Skin of body (tissue), 3 donors: ENCODE measurements at places on chromosomes 16 and 17.

- DNase-seq, result no peak
Observed at GRCh38 chr16:69328854-69329316, 1.5 kb downstream of the PDF start.

- DNase-seq, result no peak
Observed at GRCh38 chr17:19461116-19461515, 50.1 kb downstream of the RNF112 start.

DNA sequence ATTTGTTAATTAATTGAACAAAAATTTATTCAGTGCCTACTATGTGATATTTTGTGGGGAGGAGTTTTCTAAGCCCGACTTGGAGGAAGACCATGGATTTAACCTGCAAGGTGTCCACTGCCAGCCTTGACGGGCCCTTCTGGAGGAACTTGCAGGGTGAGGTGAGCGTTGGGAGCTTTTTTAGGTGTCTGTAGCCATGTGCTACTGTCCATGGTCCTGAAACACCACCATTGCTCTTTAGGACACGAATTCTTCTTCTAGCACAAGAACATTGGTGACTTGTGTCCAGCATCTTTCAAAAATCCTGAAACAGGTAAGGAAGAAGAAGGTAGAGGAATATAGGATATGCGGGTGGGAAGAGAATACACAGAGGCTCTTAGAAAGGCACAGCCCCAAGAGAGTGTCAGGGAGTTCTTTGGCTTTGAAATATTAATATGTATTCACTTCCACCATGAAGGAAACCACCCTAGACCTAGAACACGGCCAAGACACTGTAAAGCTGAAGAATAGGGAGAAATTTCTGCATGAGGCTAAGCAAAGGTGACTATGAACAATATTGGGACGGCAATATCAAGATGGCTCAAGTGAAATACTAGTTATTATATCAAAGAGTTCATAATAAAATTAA is 27.9 kb upstream of the OR4D1 start:
- no peak for DNase-seq

DNA sequence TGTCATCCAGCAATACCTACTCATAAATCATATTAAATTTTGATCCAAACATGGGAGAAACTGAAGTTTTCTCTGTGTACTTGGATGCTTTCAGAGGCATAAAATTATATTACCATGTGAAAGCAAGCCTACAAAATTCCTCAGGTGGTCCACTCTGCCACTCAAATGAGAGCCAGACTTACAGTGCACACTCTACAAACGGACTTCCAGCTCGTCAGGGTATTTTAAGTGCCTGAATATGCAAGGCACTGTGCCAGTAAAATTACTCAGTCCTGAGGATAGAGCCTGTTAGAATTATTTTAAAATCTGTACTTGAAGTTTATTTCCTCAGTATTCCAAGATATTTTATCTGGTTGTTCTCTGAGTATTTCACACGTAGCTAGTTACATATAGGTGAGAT is 54.5 kb downstream of the TENT4B start:
- no peak for DNase-seq

DNA sequence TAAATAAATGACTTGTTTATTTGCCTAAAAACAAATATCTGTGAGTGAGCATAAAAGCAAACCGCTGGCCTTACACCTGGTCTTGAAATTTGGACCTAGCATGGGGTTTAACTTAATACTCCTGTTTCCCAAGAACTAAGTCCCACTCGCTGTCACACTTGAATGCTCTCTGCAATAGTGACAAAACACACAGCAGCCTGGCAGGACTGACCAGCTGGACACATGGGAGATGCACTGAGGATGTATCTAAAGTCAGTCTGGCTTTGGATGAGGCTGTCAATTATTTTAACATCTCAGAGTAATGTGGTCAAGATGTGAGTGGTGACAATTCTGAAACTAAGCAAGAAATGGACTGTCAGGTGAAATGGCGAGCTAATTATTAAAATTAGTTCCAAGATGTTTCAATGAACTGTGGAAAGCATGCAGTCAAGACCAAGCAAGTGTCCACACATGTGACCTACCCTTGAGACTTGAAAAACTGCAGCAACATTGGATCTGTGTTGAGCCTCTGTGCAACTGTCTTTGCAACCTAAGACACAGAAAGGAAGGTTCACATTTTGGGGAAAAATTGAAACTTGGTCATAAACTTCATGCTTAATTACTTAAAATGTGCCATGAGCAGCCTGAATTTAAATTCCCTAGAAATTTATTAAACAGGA is 16.6 kb downstream of the LITAFD start:
- no peak for DNase-seq

- no peak for DNase-seq
Observed at GRCh38 chr17:78159575-78160158, 8.7 kb upstream of the SYNGR2 start.

DNA sequence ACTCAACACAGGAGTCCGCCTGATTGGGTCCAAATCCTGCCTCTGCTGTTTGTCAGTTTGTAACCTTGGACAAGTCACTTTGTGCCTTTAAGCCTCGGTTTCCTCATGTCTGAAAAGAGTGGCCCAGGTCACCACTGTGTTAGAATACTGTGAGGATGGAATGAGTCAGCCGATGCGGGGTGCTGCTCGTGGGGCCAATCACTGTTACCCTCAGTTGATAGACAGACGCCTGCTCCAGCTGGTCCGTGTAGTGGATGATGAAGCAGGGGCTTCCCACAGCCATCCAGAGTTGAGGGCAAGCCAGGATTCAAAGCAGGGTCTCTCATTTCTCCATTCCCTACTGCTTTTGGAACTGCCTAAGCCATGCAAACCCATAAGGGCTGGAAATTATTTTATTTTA is 5.8 kb downstream of the FBXL19 start:
- DNase-seq, result no peak

GRCh38 chr17:46057366-46057765 is 58.3 kb downstream of the STH start:
- DNase-seq, result no peak

DNA sequence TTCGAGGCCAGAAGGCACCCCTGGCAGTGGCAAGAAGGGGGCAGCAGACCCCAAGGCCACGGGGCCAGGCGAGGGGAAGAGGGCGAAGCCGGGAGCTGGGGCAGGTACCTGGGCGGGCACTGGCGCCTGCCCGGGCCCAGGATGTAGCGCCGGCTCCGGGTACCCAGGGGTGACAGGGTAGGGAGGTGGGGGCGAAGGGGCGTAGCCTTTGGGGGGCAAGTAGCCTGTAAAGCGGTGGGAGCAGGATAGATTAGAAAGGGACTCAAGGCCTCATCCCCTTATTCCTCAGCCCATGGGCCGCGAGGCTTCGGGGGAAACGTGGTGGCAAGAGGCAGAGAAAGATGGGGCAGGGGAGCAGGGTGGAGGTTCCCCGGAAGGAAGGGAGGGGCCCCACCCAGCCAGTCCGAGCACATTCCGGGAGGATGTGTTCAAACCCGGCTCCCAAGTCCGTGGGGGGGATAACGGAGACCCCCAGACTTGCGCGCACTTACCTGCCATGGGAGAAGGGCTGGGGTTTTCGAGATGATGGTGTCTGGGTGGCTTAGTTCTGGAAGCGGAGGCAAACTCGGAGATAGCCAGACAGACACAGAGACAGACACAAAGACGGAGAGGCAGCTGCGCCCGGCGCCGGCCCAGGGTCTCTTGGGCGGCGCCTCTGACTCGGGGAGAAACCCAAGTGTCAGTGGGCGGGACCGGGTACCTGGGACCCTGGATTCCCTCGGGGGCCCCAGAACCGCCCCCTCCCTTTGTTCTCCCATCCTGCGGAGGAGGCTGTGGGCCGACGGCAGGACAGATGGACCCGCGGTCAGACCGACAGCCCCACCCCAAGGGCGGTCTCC is 493 bp downstream of the PLSCR3 start:
- DNase-seq, result no peak

DNA sequence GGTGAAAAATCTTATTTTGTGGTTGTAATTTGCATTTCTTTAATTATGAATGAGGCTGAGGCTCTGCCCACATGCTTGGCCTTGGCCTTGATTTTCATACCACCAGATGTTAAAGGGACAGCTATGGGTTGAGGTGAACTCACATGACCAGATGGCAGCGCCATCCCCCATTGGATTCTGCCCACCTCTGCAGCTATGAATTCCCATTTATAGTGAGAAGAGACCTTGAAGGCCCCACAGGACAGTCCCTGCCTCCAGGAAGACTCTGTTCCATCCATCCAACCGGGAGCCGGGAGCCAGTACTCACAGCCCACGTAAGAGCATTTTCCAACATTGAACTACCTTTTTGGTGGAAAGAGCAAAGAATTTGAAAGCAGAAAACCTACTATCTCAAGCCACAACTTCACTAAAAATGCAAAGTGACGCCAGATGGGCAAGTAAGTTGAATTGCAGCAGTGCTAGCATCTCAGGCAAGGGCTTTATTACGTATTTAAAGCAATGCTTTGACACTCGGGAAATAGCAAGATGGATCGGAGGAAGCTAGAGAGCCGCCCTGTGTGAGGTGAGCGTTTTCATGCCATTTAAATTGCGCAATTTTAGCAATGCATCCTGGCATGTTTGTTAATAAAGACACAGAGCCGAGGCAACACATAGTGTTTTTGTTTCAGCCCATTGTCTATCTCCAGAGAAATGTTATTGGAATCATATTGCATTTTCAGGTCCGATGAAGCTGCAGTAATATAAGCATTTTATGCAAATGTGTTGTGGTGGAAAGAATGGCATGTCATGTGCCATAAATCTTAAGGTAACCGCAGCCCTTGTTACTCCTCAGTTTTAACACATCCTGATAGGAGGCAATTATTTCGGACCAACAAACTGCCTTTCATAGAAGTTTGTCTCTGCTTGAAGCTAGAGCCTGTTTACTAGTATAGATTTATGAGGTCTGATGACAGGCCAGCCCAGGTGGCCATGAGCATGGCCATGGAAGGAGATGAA is 273.4 kb upstream of the TNRC6C start:
- DNase-seq, result no peak

- DNase-seq, result no peak
Observed at GRCh38 chr17:64778240-64779097, 116.4 kb upstream of the SMURF2 start.

DNA sequence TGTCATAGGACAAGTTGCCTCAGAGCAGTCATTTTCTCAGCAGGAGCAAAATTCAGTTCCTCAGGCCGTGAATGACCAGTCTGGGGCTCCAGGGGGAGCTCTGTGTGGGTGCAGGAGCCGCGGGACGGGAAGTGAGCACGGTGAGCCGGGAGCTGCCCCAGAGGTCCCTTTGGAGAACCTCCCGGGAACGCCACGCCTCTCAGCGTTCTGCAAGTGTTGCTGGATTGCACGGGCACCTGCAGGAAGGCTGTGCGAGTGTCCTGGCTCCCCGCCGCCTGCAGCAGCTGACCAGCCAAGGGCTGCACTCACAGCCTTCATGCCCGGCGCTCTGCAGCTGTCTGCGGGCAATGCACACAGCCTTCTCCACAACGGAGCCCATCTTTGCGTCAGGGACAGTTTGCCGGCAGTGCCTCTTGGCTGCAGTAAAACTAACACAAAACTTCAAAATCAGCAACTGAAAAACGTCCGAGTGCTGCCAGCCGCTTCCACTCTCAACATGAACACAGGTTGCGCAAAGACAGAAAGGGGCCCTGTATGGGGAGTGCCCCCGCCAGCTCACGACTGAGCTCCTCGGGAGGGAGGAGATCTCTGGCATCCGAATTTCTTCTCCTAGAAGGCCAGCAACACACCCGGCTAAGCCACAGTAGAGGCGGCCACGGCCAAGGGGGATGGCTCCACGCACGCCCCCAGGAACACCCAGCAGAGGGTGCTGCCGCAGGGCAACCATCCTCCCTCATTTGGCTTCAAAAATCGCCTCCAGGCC is 16.0 kb downstream of the NDUFAF8 start:
- DNase-seq, result peak; percentile 44

- DNase-seq, result no peak
Observed at GRCh38 chr17:74274060-74274708, at the start of gene DNAI2. TSS of gene DNAI2 (plus strand) at chr17:74274234. CDS start at chr17:74281818, 7,584 bp downstream.

DNA sequence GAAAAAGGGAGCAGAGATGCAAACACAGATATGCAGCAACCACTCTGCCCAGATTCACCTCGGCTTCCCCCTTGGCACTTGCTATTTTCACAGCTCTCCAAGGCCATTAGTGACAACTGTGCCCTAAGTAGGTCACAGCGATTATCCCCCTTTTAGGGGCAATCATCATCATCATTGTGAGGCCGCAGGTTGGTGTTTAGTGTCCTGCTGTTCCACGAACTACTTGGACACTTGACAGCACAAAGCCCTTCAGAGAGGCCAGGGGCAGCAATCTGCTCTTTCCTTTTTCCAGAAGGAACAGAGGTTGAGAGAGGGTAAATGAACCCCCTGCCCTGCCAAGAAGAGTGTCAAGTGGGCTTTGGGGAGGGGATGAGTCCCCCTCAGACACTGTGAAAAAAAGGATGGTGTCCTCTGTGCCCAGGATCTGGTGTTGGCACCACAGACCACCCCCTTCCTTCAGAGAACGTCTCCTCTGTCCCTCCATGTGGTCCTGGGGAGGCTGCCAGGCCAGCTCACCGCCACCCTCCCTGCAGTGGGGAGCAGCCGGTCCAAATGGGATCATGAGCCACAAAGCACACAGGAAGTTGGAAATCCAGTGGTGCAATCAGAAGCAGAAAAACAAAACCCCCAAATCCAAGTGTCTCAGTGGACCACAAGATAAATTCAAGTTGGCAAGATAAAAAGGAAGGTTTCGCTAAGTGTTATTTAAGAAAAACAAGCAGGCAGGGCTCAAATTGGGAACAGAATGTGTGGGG is 78.4 kb upstream of the MED9 start:
- DNase-seq, result no peak

DNA sequence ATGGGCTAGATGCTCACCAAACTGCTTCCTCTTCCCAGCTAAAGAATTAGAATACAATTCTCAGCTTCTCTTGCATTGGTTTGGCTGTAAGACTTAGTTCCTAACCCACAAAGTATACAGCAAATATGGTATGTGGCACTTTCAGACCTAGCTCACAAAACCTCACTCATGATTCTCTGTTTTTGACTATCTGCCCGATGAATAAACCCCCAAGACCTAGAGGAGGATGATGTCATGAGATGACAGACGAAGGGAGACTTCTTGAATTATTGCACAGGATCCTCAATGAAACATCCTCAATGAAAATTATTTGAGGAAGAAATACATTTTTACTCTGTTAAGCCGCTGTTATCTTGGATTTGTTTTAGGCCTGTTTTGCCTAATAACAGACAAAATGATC is 14.3 kb downstream of the CNOT1 start:
- no peak for DNase-seq

- DNase-seq, result no peak
Observed at GRCh38 chr17:3875317-3875716, 17.5 kb downstream of the CAMKK1 start.

DNA sequence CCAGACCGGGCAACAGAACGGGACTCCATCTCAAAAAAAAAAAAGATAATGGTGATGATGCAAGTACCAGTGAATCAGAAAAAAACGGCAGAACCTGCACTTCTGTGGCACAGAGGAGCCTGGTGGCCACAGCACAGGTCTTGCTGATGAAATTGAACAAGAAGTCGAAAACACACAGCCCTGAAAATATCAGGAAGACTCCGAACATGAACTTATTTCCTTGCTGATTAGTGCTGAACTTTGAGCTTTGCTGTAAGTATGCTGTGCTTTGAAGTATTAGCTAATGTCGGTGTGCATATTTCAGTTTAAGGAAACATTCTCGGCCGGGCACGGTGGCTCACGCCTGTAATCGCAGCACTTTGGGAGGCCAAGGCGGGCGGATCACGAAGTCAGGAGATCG is 10.9 kb upstream of the MYO15B start:
- DNase-seq, result no peak
